Activated CD8-positive, alpha-beta T cell treated with anti-CD3 and anti-CD28 coated beads for 36 hours (primary cell): ENCODE measurements at places on chromosomes 5 and 9. TPM values are rescaled to one million over a fixed set of nuclear protein-coding genes. Genes with fewer than 3 reads are reported as not detected.

Gene GZMA
- total RNA-seq = 18.2 TPM

Gene SEMA5A
- total RNA-seq = not detected

Gene SLC34A3
- not detected for total RNA-seq

Gene NAIP
- total RNA-seq = 5.1 TPM

Gene CARD9
- 7.1 TPM for total RNA-seq

Gene LCN2
- total RNA-seq = not detected

Gene BHMT
- not detected for total RNA-seq

Gene PCDHB5
- not detected for total RNA-seq

Gene SLC6A3
- not detected for total RNA-seq

Gene PPP2CA
- total RNA-seq = 147 TPM

Gene MYMK
- total RNA-seq = not detected
